ENCODE measurements at places on chromosomes 5 and 9. TPM values are rescaled to one million over a fixed set of nuclear protein-coding genes. Genes with fewer than 3 reads are reported as not detected.
A peak's percentile ranks its signal among the peaks of the same experiment; 100 is the strongest.

Gene MEF2C
- 54.2 TPM for total RNA-seq

Gene SPATA9
- total RNA-seq: not detected

GRCh38 chr9:134317790-134318414 is 8.4 kb upstream of the RXRA start:
- H3K4me3 ChIP-seq: no peak overlapping the region
- H3K4me1 ChIP-seq: peaks cover 23% of the 10 kb centered on the region
- H3K36me3 ChIP-seq: no peaks in the 10 kb centered on the region
- H3K27me3 ChIP-seq: no peaks in the 10 kb centered on the region

- no peaks in the 10 kb centered on the region for H3K36me3 ChIP-seq
- no peak overlapping the region for H3K4me3 ChIP-seq
- no peak overlapping the region for H3K27ac ChIP-seq
- no peaks in the 10 kb centered on the region for H3K4me1 ChIP-seq
These were observed 68.4 kb downstream of the STK32A start for GRCh38 chr5:147303251-147303650.

- H3K27ac ChIP-seq: peak overlapping the region; percentile 94
- peak overlapping the region; percentile 82 for H3K4me3 ChIP-seq
- no peak for DNase-seq
- peaks cover 28% of the 10 kb centered on the region for H3K36me3 ChIP-seq
These were observed 129.5 kb downstream of the RGS3 start for GRCh38 chr9:113592876-113593575.

DNA sequence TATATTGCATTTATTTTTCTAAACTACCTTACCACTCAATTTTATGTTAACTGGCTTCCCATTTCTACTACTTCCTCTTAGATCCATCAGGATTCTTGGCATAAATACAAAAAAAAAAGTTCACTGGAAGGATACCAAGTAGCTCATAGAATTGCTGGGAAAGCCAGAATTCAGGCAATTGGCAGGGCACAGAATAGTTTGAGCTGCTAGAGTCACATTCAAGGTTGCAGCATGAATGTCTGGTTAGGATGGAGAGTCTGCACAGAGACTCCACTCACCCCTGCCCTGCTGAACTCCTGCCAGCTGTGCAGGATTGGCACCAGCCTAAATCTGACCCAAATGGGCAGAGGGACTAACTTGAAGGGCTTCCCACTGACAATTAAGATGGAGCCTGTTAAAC is 4.9 kb upstream of the AMACR start:
- H3K36me3 ChIP-seq: no peaks in the 10 kb centered on the region
- no peak for DNase-seq
- no peaks in the 10 kb centered on the region for H3K27me3 ChIP-seq
- no peak overlapping the region for H3K4me3 ChIP-seq
- H3K4me1 ChIP-seq: peaks cover 12% of the 10 kb centered on the region

- H3K4me3 ChIP-seq: no peak overlapping the region
- H3K4me1 ChIP-seq: peaks cover 56% of the 10 kb centered on the region
- no peaks in the 10 kb centered on the region for H3K36me3 ChIP-seq
- H3K27me3 ChIP-seq: no peaks in the 10 kb centered on the region
These were observed 49.7 kb downstream of the SEMA6A start for GRCh38 chr5:116524966-116525365.

DNA sequence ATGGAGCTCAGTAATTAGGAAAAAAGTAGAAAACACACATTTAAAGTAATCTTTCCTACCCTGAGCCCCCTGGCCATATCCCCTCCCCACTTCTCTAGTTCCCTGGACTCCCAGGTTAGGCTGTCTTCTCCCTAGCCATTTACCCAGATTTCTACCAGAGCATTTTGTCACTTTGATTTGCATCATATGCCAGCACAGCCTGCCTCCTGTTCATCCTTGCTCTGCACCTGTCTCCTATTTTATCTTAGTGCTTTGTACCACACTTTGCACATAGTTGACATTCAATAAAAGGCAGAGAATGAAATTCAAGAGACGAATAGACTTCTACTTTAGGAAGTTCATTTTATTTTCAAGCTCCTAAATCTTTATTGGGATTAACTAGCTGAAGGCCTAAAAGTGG is 344.5 kb downstream of the EBF1 start:
- H3K4me1 ChIP-seq: peaks cover 16% of the 10 kb centered on the region
- no peaks in the 10 kb centered on the region for H3K36me3 ChIP-seq
- H3K4me3 ChIP-seq: no peak overlapping the region

GRCh38 chr5:57032151-57032551 is 80.2 kb upstream of the MIER3 start:
- peaks cover 65% of the 10 kb centered on the region for H3K27me3 ChIP-seq
- no peaks in the 10 kb centered on the region for H3K4me1 ChIP-seq
- H3K4me3 ChIP-seq: no peak overlapping the region
- no peaks in the 10 kb centered on the region for H3K36me3 ChIP-seq
- DNase-seq: no peak

GRCh38 chr9:5502553-5502952 is 7.8 kb upstream of the PDCD1LG2 start:
- no peak for DNase-seq

DNA sequence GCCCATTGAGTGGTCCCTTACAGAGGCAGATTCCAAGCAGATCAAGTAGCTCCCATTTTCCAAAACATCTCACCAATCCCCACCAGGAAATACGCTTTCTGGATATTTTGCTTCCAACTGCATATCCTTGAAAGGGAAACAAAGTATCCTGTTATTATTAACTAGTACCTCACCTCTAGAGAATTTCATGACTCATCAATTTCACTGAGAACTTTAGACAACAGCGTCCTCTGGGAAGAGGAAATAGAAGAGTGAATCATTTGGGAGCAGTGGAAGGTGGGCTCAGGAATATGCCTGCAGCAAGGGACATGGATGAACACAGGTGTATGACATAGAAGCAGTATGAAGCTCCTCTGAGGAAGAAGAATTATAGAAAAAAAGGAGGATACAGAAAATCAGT is 186.7 kb downstream of the MARCHF11 start:
- no peaks in the 10 kb centered on the region for H3K27me3 ChIP-seq
- H3K36me3 ChIP-seq: no peaks in the 10 kb centered on the region
- no peak for DNase-seq
- H3K4me1 ChIP-seq: no peaks in the 10 kb centered on the region

Data from left ventricle myocardium inferior (tissue), 1 donor.